Activated CD4-positive, alpha-beta T cell treated with anti-CD3 and anti-CD28 coated beads for 36 hours (primary cell): ENCODE measurements at places on chromosomes 1 and 21. TPM values are rescaled to one million over a fixed set of nuclear protein-coding genes. Genes with fewer than 3 reads are reported as not detected.

Gene MMP23B
- total RNA-seq: 0.77 TPM

Gene CATSPER4
- total RNA-seq: not detected

GRCh38 chr1:25105836-25106235, 126.5 kb downstream of the SYF2 start:
- DNase-seq: no peak

DNA sequence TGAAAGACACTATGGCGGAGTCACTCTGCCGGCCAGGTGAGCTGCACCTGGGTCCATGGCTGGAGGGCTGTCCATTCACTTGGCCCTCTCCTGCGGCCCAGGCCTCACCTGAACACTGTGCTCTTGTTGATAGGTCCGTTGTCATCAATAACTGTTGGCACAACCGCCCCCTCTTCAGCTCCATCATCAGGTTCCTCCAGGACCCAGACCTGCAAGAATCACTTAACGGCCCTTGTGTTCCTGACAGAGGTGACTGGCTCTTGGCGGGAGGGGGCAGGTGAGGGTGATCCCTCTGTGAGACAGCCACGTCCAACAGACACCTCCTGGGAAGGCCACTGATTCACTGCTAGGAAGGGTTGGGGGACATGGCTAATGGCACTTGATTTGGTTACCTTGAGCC, 54.9 kb downstream of the INAVA start:
- DNase-seq: no peak

GRCh38 chr1:93699049-93699384, 17.4 kb upstream of the BCAR3 start:
- no peak for DNase-seq

GRCh38 chr1:45827256-45827655, 23.8 kb downstream of the MAST2 start:
- DNase-seq: no peak

DNA sequence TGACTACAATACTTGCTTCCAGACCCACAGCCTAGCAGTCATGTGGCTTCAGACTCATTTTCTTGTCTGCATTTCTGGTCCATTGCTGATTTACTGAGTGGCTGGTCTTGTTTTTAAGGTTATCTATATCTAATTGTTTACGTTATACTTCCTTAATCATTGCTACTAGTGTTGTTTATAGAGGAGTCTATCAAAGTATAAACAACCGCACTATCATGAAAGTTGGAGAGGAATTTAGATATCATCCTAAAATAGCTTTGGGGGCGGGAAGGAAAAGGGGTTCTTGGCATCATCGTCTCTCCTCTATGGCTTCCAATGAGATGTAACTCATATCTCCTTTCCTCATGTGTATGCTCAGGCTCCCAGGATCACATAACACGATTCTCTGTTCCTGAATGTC, 372.1 kb upstream of the PBX1 start:
- no peak for DNase-seq

DNA sequence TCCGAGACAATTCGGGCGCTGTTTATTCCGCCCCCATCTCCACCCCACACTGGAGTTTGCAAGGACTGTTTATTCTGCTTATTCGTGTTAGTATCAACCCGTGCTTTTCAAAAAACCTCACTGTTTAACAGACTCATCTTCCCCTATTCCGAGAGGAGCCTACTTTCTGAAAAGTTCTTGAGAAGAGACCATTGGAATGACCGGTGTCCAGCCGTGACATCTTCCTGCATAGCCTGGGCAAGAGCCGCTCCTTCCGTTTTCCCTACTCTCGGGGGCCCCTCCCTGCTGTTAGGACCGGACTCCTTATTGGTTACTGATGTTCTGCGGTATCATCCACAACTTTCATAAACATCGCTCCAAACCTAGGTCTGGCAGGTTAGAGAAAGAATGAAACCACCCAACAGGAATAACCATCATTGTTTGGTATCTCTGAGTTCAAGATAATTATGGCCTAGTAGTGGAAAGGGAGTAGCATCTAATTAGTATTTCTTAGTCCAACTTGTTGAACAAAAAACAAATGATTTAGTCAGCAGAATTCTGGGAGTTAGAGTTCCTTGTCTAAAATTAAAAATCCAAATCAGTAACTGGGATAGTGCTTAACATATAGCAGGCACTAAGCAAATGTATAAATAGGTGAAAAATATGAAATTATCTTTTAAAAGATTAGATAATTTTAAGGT, 837 bp downstream of the STXBP3 start:
- DNase-seq: peak; percentile 60

Gene POU2F1
- 21.6 TPM for total RNA-seq

Gene SPRR2F
- not detected for total RNA-seq

GRCh38 chr1:31660871-31661455, 16.3 kb upstream of the PEF1 start:
- no peak for DNase-seq

DNA sequence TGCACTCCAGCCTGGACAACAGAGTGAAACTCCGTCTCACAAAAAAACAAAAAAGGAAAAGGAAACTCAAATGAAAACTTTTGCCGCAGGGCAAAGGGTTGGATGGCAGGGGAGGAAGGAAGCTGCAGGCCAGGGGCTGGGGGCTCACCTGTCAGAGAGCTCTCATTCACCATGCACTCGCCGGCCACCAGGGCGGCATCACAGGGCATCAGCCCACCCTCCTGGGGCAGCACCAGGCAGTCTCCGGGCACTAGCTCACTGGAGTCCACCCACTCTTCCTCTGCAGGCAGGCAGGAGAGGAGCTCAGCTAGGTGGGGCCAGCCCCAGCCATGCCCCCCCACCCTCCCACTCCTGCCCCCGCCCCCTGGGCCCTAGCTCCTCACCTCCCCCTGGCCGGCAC, 11.9 kb downstream of the ATP13A2 start:
- no peak for DNase-seq

DNA sequence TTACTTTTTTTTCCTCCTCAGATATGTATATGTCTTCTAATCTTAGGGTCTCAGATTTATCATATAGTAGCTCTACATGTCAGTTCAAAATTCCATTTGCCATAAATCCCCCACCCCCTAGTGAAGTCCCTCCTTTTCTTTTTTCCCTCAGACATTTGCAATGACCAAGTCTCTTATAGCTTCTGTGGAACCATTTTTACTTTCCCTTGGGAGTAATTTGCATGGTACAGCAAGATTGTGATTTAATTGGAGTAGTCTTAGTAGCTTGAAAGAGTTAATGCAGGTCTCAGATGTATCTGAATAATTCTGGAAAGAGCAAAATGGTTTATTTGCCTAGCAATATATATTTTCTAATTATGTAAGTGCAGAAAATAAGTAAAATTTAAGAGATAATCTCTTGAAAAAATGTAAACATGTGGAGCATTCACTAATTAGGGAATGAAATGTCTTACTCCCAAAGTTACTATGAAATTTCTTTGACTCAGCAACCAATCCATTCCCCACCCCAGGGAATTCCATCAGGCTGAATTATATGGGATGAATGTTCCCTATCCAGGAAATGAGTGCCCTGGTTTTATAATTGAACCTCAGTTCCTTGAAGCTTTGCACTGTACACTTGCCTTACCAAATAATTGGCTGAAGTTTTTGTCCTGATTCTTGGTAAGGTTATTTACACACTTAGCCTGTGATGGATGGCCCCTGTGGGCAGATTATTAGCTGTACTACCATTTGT, 267.0 kb downstream of the DNM3 start:
- no peak for DNase-seq

DNA sequence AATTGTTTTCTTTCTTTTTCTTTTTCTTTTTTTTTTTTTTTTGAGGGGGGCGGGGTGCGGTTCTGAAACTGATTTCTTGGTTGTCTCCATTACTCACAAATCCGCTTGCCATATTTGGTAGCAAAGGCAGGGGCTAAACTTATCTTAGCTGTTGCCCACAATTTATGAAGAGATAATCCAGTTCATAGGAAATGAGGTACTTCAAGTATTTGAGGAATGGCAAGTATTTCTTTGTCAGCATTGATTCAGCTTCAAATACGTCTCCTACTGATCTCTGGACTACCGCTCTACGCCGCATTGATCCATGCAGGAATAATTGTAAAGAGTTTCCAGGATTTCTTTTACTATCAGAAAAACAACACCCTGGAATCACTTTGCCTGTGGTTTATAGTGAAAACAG, 289.2 kb upstream of the DPYD start:
- no peak for DNase-seq
